ENCODE measurements at places on chromosomes 2 and 18.

DNA sequence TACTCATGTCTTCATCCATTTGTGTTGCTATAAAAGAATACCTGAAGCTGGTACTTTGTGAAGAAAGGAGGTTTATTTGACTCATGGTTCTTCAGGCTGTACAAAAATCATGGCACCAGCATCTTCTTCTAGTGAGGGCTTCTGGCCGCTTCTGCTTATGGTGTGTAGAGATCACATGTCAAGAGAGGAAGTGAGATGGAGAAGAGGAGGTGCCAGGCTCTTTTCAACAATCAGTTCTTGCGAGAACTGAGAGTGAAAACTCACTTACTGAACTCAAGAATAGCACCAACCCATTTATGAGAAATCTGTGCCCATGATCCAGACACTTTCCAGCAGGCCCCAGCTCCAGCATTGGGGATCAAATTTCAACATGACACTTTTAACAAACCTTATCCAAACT, 30.0 kb upstream of the BARD1 start:
- DNase-seq = no peak

- DNase-seq = peak; percentile 10
These were observed 61.2 kb upstream of the MRPS9 start for GRCh38 chr2:104976603-104977120.

- DNase-seq = no peak
These were observed 5.6 kb downstream of the YPEL5 start for GRCh38 chr2:30152385-30152784.

- no peak for DNase-seq
These were observed 253.7 kb upstream of the LINC00305 start for GRCh38 chr18:64402636-64403035.

DNA sequence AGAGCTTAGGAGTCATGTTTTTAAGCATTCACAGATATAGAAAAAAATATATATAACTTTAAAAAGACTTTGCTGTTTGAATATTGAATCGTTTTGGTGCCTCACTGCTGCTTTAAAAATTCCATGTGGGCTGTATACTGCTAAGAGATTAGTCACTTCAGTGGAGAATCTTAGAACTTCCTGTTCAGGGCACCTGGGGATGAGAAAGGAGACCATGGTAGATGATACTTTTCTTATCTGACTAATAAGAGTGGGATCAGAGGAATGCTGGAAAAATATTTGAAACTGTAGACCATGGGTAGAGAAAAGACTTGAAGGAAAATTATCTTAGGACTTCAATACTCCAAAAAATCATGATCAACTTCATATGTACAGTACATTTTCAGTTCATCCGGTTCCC, 442.2 kb upstream of the SETBP1 start:
- no peak for DNase-seq

DNA sequence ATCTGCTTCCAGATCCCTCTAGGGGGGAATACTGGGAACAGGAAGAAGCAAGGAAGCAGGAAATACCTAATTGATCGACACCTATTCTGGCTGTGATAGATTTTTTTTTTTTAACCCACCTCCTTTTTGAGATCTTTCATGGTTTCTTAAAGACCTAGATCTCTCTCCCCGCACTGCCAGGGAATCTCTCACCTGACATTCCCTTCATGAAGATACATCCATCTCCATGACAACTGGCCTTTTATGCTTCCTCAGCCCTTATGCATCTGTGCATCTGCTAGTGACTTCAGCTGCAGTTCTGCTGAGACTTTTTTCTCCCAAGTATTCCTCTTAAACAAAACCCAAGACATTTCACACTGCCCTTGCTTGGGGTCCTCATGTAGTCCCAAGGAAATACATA, 21.1 kb upstream of the CPO start:
- no peak for DNase-seq

DNA sequence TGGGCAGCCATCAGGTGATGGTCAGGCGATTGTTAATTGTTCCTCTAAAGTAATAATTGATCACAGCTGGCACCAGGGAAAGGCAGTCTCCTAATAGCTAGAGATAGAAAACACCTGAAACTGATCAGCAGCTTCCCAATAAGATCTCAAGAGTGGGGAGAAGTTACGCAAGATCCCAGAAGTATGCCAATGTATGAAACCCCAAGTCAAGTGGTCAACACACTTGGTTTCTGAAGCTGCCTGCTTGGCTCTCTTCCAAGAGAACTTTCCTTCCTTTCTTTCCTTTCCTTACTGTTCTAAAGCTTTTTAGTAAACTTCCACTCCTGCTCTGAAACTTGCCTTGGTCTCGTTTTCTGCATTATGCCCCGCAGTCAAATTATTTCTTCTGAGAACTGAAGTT, 201.6 kb upstream of the SKOR2 start:
- no peak for DNase-seq

DNA sequence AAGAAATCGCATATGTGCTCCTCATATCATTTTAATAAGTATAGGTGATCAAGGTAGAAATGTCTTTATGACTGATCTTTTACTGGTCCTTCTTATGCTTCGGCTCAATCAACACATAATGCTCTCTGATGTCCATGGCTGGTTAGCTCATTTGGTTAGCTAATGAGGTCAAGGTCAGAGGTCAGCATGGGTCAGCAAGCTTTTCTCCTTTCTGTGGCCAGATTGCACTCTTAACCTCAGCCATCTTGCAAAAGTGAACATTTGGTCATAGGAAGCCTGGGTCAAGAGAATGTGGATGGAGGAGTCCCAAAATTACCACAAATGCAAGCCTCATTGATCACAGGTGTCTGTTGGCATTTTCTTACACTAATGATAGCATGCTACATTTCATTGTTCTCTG, 35.4 kb upstream of the DARS1 start:
- DNase-seq = no peak

DNA sequence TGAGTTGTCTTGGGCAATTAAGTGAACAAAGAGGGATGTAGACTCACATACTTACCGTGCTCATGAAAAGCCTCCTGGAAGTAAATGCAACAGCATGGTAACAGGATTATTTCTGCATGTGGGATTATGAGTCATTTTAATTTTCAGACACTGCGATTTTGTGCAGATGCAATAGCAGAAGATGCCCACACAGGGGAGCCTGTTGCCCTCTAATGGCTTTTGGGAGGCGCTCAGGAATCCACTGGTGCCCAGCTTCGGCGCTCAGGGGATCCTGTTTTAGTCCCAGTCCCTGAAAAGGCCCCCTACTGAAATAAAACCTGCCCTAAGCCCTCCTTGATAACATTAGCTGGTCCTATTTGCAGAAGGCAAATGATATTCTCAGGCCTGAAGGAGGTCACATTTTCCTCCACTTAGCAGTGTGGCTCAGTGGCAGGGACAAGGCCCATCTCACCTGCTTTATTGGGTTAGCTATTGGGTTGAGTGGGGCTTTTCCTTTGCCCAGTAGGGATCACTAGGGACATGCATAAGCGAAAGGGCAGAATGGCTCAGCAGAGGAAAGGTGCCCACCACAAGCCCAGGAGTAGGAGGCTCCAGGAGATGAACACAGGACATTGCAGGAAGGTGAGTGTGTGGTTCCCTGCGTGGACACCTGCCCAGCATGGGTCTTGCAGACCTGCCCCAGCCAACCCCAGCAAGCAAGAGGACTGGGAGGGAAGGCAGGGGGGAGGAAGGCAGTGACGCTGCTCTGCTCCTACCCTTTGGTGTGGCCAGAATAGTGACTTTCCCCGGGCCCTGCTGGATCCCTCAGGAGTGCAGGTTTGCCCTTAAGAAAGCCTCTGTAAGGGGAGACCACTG, 26.5 kb upstream of the KCNS3 start:
- no peak for DNase-seq

Data from CD4-positive, alpha-beta T cell treated with Interleukin-6 for 4 hours (primary cell).